Activated CD8-positive, alpha-beta memory T cell treated with anti-CD3 and anti-CD28 coated beads for 1 hour (primary cell): ENCODE measurements at places on chromosomes 3 and 15.

DNA sequence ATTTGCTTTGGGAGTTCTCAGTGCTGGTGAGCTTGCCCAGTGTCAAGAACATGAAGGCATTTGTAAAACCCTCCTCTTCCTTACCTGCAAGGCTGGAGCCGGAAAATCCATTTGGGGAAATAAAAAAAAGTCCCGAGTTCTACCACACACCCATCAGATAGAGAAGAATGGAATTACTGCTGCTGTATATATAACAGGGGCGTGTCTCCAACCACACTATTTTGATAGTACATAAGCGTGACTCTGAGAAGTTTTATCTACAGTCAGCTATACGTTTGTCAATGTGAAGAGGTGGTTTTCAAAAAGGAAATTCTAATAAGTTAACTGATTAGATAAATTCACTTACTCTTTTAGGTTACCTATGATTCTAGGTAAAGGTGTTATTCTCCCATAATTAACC, 1.3 kb upstream of the CPA3 start:
- DNase-seq: no peak

- no peak for DNase-seq
Observed at GRCh38 chr3:46933261-46933660, 43.3 kb downstream of the CCDC12 start.

DNA sequence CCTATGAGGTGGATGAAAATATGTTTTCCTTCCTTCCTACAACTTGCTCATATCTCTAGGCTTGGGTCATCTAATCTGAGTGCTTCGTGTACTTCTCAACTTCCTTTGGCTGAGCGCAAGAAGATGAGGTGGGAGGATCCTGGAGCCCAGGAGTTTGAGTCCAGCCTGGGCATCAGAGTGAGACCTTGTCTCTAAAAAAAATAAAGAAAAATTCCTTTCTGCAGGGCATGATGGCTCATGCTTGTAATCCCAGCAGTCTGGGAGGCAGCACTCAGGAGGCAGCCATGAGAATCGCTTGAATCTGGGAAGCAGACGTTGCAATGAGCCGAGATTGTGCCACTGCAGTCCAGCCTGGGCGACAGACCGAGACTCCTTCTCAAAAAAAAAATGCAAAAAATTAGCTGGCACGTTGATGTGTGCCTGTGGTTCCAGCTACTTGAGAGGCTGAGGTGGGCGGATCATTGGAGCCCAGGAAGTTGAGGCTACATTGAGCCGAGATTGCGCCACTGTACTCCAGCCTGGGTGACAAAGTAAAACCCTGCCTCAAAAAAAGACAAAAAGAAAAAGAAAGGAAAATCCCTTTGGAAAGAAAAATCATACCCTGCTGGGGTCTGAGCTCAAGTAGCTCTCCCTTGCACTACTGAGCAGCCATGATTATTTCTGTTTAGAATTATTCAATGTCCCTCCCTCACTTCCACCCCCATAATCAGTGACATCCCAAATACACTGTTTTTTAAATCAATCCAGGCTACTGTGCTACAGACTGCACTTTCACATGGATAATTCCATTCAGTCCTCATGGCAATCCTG, 28.0 kb upstream of the RAB11A start:
- no peak for DNase-seq

DNA sequence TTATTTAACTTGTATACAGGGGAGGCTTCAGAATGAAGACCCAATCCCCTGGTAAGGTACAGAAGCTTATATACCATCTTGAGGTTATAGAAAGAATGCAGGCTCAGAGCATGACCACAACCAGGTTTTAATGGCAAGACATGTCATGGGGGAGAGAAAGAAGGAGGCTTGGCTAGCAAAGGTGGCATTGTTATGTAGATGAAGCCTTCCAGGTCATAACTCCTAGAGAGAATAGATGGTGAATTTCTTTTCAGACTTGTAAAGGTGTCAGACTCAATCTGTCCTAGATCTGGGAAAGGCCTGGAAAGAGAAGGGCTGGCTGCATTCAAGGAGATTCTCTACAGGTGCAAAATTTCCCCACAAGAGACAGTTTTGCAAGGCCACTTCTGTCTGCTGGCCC, 99.4 kb upstream of the CTDSPL start:
- no peak for DNase-seq

- DNase-seq: no peak
Observed at GRCh38 chr3:194522579-194523046, 35.8 kb upstream of the ATP13A3 start.

GRCh38 chr3:143839980-143840379, 8.3 kb downstream of the SLC9A9 start:
- no peak for DNase-seq

DNA sequence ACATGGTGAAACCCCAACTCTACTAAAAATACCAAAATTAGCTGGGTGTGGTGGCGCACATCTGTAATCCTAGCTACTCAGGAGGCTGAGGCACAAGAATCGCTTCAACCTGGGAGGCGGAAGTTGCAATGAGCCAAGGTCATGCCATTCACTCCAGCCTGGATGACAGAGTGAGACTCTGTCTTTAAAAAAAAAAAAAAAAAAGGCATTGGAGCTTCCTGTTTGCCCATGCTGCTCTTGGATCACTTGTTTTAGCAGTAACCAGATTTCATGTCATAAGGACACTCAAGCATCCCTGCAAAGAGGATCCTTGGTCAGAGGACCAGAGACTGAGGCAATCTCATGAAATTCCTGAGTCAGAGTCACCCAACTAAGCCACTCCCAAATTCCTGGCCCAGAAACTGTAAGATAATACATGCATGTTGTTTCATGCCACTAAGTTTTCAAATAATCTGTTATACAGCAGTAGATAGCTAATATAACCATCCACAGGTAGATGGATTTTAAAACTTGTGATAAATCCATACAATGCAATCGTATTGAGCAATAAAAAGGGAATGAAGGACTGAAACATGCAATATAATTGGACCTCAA, 82.0 kb upstream of the XXYLT1 start:
- DNase-seq: no peak

- DNase-seq: no peak
Observed at GRCh38 chr3:122055215-122055614, at the start of gene CD86. TSS of gene CD86 (plus strand) at chr3:122055362. CDS start at chr3:122055490, 128 bp downstream.

- DNase-seq: no peak
Observed at GRCh38 chr3:50258979-50259378, 10.0 kb upstream of the SEMA3B start.

DNA sequence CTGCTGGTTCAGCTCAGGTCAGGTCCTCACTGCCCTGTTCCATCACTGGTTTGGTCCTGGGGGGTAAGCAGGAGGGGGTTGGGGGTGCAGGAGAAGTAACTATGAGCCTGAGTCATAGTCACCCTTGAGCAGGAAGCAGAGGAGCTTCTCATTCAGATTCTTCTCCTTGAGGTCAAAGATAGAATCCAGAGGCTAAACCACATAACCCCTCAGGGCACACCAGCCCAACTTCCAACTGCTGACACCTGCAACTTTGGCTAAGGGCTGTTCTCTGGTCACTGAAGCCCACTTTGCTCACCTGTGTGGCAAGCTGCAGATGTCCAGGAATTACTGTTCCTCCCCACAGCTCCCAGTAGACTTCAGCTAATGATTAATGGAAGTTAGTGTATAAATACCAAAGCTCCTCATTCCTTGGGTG, 48.8 kb upstream of the LRRFIP2 start:
- DNase-seq: no peak

DNA sequence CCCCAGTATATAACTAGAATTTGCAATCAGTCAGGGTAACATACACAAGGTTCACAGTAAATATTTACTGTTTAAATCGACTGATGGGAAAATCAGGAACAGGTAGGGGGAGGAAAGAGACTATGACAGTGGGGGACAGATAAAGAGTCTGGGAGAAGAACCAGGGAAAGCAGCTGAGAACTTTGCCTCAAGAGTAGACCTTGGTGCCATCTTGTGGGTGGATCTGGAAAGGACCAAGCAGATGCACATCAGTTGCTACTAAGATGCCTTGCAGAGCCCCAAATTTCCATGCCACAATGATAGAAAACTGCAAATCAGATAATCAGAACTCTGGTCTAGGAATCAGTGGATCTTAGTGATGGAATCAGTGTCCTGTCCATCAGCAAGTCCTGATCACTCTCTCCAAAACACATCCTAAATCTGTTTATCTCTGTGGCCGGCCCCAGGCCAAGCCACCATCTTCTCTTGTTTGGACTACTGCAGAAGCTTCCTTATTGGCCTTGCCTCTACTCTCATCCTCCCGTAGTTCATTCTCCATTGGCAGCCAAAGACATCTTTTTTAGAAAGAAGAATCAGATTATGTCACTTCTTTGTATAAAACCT, 62.7 kb downstream of the PDE8A start:
- no peak for DNase-seq

GRCh38 chr15:55283379-55284147, 6.0 kb downstream of the RAB27A start:
- DNase-seq: no peak

- no peak for DNase-seq
Observed at GRCh38 chr3:102123590-102124190, 274.4 kb downstream of the NFKBIZ start.

DNA sequence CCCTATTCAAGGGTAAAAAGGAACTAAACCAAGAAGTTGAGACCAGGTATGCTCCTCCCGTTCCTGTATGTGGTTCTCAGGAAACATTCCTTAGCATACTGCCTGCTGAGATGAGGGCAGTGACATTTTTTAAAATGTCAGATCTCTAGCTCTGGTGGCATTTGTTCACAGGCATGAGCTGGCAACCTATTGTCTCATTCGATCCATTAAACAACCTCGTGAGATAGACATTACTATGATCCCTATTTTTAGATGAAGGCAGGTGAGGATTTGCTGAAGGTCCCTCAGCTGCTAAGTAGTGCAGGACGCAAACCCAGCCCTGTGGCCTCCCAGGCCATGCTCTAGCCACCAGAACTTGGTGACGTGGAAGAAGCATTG, 74.9 kb downstream of the SIDT1 start:
- DNase-seq: no peak

GRCh38 chr3:171979081-171979480, 60.3 kb upstream of the FNDC3B start:
- DNase-seq: no peak

DNA sequence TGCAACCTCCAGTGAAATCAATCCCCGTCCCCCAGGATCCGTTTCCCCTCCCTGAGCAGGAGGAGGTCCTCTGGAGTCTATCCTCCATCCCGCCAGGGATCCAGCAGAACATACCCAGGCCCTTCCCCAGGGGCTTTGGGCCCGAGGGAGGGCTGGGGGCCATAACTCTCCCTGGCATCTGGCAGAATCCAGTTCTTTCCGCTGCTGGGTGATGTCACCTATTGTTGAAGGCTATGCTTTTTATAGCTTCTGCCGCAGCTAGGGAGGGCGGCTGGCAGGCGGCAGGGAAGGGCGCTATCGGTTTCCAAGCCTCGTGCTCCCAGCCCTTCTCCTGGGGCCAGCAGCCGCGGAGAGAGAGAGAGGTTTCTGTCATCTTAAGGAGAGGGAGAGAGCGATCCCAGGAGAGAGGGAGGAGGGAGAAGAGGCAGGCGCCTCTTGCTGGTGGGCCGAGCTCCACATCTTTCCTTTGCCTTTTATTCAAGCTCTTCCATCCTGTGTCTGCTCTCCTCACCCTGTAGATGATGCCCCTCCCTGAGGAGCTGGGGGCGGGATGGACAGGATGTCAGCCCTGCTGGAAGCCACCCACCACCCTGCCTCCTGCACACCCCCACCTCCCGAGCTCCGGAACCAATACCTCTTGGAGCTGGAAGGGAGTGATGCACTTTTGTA, 120.1 kb downstream of the ANP32A start:
- DNase-seq: no peak
